ENCODE measurements at places on chromosomes 2 and 18.
A peak's percentile ranks its signal among the peaks of the same experiment; 100 is the strongest.

DNA sequence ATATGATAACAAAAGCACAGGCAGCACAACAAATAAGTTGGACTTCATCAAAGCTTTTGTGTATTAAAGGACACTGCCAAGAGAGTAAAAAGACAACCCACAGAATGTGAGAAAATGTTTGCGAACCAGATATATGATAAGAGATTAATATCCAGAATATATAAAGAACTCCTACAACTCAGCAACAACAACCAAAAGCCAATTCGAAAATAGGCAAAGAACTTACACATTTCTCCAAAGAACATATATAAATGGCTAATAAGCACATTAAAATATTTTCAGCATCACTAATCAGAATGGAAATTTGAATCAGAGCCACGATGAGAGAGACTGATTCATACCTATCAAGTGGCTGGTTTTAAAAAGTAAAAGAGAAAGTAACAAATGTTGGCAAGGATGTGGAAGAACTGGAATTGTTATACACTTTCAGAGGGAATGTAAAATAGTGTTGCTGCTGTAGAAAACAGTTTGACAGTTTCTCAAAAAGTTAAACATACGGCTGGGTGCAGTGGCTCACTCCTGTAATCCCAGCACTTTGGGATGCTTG is 25.2 kb downstream of the EPB41L5 start:
- no peak for DNase-seq

- DNase-seq, result peak; percentile 64
These were observed 27.4 kb downstream of the CDK15 start for GRCh38 chr2:201833781-201834180.

GRCh38 chr2:8679827-8680731 is 1.8 kb upstream of the ID2 start:
- peak; percentile 81 for DNase-seq

- DNase-seq, result peak; percentile 90
These were observed 36.0 kb downstream of the PCBP1 start for GRCh38 chr2:70123051-70123828.

DNA sequence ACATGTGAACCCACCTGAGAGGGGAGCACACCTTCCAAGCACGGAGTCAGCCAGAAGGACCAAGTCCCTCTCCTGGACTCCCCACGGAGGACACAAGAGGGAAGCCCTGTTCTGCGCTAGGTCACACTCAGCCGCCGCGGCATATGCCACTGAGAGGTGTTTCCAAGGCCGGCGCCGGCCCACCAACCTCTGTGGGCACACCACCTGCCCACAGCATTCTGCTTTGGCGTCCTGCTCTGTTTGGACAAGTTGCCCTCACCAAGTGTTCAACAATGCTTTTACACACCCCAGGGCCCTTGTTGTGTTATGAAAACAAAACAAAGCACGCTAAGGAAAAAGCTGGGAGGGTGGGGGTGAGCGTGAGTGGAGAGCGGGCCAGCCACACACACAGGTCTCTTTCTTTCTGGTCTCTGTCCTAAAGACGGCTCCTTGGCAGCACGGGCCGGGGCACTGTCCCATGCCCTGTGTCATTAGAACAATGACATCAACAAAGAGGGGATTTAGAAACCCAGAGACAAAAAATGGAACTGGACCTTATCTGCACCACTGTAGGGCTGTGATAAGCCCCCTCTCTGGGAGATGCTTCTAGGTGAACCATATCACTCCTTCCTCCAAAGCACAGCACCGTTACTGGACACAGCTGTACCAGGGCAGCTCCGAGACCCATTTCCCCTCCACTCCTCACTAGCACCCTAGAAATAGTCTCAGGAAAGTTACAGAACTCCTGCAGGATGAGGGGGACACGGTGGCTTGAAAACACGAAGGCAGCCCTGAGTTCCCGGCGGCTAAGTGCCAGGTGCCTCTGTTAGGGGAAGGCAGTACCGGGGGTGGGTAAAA is 17.0 kb downstream of the SMAD7 start:
- peak; percentile 58 for DNase-seq

DNA sequence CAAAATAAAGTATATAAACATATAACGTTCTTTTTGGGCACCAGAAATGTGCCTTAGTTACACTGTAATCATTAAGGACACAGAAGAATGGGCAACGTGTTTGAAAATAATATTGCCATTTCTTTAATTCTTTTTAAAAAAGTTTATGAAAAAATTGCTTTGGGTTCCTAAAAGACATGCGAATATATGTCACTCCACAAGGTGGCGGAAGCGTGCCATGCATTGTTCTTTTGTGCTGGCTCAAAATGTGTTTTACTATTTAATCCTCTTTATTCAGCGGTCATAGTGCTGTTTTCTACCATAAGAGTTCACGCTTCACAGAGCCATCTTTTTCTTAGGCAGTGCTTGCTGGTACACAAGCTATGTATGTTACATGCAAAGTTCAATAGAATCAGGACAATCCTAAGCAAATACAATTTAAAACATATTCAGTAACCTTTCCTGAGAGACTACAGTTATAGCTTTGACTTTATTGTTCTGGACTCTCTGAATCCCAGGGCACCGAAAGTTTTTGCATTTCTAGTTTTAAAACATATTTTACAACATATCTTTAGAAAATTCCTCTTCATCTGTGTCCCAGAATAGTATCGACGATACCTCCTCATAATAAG is 147.8 kb upstream of the ERBB4 start:
- peak; percentile 36 for DNase-seq

GRCh38 chr2:165746501-165746900 is 47.5 kb downstream of the GALNT3 start:
- DNase-seq, result no peak

- DNase-seq, result no peak
These were observed 44.9 kb upstream of the ALK start for GRCh38 chr2:29966266-29966665.

- DNase-seq, result no peak
These were observed 32.7 kb upstream of the MAP4K3 start for GRCh38 chr2:39469807-39470206.

GRCh38 chr2:237312021-237312755 is 101.8 kb downstream of the COL6A3 start:
- no peak for DNase-seq

DNA sequence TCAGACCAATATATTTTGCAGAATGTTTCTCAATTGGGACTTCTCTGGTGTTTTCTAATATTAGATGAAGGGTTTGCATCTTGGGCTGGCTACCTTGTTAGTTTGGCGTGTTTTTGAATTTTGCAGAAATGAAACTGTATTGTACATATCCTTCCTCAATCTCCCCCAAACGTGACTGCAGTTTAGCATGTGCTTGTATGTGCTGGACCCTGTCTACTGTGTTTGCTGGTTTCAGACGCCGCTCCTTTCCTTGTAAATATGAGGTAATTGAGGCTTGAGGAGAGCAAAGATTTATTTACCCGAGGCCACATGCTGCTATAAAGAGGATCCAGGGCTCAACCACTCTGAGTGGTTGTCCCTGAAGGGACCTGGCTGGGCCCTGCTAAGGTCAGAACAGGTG is 57.2 kb downstream of the NGEF start:
- DNase-seq, result no peak

- no peak for DNase-seq
These were observed 123.9 kb downstream of the MGAT5 start for GRCh38 chr2:134377730-134378129.

DNA sequence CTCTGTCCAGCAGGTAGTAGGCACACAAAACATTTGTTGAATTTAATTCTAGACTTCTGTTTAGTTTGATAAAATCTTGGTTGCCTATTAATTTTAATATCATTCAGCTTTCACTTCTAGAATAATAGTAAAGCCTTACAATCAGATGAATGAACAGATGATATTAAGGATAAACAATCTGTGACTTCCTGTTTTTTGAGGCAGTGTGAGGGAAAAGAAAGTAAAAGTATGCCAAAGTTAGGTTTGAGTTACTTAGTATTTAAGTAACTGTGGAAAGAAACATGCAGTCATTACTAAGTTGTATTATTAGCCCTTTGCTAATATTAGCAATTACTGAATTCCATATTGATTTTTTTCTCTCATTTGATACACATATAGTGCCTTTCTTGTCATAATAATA is 31.5 kb downstream of the EPB41L5 start:
- DNase-seq, result no peak

- peak; percentile 37 for DNase-seq
These were observed 566 bp upstream of the CMPK2 start for GRCh38 chr2:6866275-6866671.

DNA sequence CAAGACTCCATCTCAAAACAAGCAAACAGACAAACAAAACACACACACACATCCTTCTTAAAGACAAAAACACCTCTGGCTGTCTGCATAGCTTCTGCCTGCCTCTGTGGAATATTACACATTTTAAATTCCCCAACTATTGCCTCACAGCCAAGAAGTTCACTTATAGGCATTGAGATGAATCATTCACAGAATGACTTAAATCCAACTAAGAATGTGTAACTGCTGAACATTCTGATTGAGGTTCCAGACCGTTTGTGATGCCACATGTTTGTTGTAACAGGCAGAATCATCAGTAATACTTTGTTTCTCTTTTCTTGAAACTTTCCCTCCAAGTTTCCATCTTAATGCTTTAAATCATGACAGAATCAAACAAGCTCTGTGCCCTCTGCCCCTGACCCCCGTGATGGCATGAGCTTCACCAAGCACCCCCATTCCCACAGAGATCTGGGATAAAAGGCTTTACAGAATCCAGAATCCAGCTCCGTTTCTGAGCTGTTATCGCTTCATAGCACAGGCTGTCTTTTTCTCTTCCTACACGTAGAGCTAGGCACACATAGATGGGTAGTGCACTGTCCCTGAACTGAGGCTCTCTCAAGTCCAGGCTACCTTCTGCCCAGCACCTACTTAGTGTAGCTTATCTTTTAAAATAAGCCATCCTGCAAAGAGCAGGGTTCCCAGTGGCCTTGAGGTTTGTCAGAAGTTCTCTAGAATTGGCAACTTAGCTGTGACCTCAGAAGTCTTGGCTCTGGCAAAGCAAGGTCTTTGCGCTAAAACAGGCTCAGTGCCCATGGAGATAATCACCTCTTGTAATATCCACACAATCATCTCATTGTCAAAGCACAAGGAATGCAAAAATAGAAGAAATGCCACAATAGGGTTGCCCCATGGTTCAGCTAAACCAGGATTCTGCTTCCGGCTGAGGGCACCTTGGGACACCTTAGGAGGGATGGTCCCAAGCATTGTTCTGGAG is 32.9 kb downstream of the EPAS1 start:
- DNase-seq, result no peak

DNA sequence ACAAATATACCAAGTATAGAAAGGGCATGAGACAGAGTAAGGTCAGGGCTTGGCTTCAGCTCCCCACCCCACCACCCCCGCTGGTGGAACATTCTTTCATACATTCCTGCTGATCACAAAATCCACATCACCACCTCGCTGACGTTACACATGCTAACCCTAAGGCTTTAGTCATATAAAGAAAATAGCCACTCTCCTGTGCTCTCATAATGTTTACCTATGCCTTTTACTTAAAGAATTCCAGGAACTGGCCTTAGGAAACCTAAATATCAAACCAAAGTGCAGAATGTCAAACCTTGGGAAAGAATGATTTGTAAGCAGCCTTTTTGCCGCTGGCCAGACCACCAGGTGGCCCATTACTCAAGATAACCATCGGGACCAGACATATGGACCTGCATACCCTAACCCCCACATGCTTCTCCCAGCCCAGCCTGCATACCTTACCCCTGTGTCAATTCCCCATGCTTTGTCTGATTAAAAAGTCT is 136.3 kb upstream of the SLC39A10 start:
- no peak for DNase-seq

- no peak for DNase-seq
These were observed 291.5 kb downstream of the SP3 start for GRCh38 chr2:173673640-173674039.

DNA sequence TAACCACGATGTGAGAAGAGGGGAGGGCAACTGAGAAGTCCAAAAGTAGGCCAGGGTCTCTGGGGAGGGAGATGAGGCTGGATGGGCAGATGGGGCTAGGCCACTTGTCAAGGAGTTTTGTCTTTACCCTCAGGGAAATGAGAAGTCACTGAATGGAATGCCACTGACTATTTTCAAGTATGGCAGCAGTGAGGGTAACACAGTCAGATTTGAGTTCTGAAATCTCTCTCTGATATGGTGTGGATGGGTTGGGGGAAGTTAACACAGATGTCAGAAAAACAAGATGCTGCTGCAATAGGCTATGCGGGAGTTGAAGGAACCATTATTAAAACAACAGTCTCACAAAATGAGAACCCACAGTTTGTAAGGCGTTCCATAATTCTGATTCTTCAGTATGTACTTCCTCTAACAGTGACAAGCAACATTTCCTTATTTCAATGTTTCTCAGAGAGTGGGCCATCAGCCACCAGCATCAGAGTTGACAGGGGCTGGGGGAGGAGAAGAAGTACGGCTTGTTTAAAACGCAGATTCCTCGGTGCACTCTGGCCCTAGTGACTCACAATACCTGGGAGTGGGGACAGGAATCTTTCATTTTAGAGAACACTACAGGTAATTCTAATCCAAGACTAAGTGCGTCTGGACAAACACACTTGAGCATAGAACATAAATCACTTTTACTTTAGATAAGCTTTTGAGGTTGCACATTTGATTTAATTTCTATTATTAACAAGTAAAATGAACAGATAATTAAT is 301.5 kb upstream of the LYPD1 start:
- no peak for DNase-seq

DNA sequence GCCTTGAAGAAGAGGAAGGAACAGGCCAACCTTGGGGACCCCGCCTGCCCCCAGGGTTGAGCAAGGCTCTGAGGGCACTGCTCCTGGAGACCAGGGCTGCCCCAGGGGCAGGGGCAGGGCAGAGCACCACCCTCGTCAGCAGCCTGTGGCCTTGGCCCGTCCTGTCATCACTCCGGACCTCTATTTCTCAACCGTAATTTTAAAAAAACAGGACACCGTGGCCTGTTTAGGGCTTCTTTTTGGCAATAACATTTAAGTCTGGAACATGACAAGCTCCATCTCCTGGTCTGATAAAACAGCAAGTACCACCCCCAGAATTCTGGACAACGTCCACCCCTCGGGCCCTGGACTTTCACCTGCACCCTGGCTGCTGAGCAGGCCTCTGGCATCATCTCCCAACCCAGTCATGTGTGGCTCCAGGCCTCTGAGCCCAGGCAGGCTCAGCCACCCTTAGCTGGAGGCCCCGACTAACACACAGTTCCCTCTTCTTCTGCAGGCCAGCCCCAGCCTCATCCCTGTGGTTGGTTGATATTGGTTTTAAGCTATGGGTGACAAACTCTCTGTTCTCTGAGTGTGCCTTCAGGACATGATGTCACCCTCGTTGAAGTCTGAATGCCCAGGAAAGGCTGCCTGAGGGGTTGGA is 22.6 kb upstream of the ID2 start:
- DNase-seq, result no peak

DNA sequence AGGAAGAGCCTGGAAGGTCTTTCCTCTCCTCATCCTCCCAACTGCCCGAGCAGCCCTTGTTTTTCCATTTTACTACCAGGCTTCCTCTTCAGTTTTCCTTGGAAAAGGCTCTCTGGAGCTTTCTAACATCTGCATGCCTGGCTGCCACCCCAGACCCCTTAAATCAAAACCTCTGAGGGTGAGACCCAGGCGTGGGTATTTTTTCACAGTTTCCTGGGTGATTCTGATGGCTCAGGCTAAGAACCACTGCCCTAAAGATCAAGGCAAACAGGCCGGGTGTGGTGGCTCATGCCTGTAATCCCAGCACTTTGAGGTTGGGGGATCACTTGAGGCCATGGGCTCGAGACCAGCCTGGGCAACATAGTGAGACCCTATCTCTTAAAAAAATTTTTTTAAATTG is 35.4 kb downstream of the EMILIN2 start:
- no peak for DNase-seq

- DNase-seq, result no peak
These were observed 25.8 kb downstream of the KIF1A start for GRCh38 chr2:240794178-240794721.
